Stimulated activated CD4-positive, alpha-beta T cell treated with anti-CD3 and anti-CD28 coated beads, TNF-alpha, amount 100 ng/mL, for 4 hours (primary cell): ENCODE measurements at places on chromosomes 4 and X.

- DNase-seq = no peak
Observed at GRCh38 chr4:28508636-28509035, 1648.0 kb downstream of the STIM2 start.

GRCh38 chr4:171601091-171601490, 212.1 kb upstream of the GALNTL6 start:
- DNase-seq = no peak

DNA sequence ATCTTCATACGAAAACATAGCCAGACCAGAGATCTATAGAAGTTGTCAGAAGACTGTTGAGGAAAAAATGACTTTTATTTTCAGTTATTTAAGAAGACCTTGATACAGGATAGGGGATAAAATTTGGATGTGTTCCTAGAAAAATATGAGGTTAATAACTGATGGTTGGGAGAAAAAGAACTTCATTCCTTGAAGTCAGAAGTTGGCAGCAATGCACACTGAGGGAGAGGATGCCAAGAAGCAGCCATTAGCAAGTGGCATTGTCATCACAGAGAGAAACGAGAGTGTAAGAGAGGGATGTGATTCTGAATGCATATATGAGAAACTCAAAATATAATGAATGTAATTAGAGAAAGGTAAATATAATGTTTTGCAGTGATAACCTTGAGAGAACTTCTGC, 382.1 kb upstream of the EPHA5 start:
- no peak for DNase-seq

- DNase-seq = no peak
Observed at GRCh38 chr4:2393353-2394270, 24.8 kb downstream of the ZFYVE28 start.

DNA sequence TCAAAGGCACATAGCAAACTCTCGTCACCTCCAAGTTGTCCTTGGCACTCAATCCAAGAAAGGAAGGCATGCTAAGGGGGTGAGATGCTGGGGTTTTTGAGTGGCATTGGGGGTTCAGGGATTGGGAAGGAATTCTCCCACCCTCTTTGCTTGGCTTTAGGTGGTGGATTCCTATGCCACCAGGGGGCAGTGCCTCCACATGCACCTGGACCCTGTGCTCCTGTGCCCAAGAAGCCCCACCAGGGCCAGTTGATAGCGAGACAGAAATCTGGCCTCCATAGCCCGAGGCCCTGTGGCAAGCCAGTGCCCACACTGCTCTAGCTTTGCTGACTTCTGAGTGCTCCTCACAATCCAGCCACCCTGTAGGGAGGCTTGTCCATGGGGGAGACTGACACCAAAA, 2.0 kb upstream of the FATE1 start:
- DNase-seq = no peak

DNA sequence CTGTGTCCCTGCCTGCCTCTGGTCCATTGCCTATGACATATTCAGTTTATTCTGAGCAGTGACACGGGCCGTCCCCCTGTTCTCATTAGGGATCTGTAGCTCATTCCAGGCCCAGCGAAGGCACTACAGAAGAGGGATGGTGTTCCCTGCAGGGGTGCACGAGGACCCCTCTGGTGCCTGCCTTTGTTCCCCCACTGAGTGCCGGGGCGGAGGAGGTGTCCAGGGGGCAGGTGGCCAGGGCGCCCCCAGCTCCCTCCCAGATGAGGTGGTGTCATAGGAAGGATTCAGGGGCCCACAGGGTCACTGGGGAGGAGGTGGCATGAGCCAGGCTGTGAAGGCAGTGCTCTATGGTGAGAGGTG, 61.0 kb downstream of the SORCS2 start:
- DNase-seq = no peak
